Activated CD4-positive, CD25-positive, alpha-beta regulatory T cell treated with anti-CD3 and anti-CD28 coated beads, Interleukin-2, amount 50 U/mL, for 24 hours (primary cell): ENCODE measurements at places on chromosomes 1 and 21.

GRCh38 chr1:23902321-23903278 is 10.6 kb downstream of the CNR2 start:
- ATAC-seq = no peak

DNA sequence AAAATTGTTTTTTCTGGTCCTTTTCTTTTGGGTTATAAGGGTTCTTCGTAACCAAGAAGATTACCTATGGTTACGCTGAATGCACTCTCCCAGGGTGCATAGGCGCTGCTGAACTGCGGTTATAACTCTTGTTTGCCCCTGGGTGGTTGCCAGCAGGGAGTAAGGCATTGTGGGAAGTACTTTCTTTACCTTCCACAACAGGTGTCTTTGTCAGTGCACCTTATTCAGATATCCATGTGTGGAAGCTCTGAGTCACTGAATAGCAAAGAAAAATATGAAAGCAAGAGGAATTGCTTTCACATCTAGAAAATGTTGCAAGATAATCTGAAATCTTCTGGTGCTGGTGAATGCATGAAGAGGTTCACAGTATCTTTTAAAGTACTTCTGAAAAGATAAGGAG is 124.4 kb upstream of the CACYBP start:
- ATAC-seq = no peak

DNA sequence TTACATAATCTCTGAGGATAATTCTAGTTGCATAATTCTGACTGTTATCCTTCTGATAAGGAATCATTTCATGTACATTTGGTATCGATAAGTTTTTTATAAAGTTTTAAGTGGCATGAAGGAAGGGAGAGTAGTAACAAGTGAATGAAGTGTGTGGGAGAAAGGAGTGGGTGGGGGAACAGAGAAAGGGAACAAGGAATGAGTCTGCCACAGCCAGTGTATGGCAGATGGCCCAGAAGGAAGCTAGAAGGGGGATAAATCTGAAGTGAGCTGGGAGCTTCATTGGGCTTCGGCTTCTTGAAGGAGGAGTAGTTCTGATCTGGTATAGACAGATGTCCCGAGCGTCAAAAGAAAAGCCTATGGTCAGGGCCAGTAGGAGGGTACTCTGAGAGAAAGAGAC is 18.6 kb downstream of the ZBTB40 start:
- ATAC-seq = no peak

DNA sequence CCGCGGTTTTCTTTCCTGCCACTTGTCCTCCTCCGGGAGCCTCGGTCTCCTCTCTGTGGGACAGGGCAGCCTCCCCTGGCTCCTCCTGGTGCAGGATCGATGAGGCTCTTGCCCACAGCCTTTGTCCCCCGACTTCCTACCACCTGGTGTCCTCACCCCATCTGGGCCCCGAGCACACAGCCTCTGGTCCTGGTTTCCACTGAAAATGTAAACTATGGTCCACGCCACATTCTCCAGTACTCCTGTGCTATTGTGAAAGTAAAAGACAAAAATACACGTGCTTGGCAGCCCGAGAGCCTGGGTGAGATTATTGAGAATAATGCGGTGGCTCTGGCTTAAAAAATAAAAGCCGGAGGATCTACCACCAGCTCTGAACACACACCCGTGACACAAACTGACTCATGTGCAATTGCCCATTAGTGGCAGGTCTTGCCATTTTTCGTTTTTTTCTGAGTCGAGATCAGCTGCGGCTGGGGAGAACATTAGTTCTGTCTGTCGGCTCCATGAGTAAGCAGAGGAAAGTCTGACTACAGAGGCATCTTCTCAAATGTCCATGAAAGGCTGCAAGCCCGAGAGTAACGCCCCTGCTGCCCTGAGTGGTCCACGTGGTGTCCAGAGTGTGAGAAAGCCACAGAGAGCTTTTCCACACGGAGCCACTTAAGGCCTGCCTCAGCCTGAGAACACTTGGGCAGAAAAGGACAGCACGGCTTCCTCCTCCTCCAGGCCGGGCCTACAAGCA is 5.7 kb upstream of the COL6A2 start:
- no peak for ATAC-seq

GRCh38 chr1:35768350-35769187 is 1.2 kb downstream of the CLSPN start:
- ATAC-seq = no peak

DNA sequence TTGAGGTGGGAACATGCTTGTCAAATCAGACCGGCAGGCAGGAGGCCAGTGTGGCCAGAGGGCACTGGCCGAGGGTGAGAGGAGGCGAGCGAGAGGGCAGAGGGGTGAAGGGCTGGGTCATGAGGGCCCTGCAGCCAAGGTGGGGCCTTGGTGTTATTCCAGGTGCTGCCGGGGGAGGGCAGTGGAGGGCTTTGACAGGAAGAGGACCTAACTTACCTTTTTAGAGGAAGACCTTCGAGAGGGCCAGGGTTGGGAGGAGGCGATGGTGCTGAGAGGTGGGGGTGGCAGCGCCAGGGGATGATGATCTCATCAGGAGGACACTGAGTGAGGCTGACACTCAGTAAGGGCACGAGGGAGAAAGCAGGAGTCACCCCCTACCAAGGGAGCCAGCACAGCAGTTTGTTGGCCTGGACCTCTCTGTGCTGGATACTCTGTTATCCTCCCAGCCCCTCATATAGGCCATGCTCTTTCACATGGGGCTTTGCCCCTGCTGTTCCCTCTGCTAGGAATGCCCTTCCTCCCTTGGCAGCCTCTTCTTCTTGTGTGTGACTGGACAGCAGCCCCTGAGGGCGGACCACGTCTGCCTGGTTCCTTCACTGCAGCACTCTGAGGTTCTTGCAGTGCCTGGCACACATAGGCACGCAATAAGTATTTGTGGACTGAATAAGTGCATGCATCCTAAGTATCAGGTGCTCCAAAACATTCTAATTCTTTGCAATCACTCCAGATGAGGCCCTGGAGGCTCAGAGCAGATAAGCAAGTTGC is 7.5 kb upstream of the TTC22 start:
- ATAC-seq = no peak
